AML-193 (cell line): ENCODE measurements at places on chromosomes 1 and 21.

GRCh38 chr1:157096881-157097280 lies 2.7 kb downstream of the ETV3L start:
- no peak for DNase-seq

GRCh38 chr1:199218065-199218464 lies 579.2 kb downstream of the PTPRC start:
- no peak for DNase-seq

DNA sequence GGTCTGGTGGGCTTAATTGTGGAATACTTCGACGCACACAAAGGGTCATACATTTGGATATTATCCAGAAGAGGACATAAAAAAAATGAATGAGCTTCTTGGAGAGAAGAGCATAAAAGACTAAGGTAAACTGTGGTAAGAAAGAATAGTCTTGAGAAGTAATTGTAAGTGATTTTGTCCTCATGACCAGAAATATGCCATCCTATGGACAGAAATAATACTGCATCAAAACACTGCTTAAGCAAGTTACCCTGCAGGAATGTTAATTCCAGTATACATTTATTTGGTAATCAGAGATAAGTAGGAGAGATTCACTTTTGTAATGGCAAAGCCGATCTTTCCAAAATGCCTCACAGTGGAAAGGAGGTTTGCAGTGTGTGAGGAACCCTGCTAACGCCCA lies 111.9 kb downstream of the NRIP1 start:
- DNase-seq, result no peak

DNA sequence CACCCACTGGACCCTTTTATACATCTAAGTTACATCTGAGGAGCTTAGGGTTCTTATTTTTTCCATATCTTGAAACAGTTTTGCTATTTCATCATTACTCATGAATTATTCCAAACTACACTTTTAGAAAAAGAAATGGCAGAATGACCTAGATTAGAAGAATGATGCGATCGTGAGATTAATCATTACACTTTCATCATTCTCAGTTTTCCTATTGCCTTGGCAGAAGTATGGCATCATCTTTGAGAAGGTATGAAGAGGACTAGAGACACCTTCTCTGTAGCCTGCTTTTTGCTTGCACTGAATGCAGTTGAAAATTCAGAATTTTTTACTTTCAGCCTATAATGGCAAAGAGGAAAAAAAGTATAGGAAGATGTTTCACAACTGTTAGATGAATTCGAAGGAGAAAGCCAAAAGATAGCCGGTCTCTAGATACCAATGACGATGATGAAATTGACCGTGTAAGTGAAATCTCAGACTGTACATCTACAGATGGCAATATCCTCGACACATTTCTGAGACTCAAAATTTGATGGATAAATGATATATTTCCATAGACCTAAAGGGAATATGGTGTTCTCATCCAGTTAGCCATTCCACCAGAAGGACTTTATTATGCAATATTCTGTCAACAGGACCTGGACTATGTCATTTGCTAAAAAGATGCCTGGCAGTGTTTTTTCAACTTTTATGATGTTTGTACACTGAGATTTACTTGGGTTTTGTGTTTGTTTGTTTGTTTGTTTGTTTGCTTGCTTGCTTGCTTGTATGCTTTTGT lies 191.8 kb downstream of the TOMM20 start:
- DNase-seq, result no peak

- DNase-seq, result no peak
Measured at GRCh38 chr1:39452081-39452480, 39.4 kb upstream of the BMP8A start.

DNA sequence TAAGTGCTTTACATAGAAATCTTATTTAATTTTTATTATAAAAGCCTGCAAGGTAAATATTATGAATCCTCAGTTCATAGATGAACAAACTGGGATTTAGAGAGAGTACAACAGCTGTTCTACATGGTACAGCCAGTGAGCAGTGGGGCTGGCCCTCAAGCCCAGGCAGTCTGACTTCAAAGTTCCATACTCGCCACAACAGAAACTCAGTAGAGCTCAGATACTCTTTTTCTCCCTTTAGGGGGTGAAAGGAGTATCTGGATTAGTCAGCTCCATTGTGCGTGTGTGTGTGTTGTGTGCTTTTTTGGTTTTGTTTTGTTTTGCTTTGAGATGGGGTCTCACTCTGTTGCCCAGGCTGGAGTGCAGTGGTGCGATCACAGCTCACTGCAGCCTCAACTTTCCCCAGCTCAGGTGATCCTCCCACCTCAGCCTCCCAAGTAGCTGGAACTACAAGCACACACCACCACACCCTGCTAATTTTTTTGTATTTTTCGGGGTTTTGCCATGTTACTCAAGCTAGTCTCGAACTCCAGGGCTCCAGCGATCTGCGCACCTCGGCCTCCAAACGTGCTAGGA lies 378.5 kb downstream of the SMYD3 start:
- DNase-seq, result no peak

DNA sequence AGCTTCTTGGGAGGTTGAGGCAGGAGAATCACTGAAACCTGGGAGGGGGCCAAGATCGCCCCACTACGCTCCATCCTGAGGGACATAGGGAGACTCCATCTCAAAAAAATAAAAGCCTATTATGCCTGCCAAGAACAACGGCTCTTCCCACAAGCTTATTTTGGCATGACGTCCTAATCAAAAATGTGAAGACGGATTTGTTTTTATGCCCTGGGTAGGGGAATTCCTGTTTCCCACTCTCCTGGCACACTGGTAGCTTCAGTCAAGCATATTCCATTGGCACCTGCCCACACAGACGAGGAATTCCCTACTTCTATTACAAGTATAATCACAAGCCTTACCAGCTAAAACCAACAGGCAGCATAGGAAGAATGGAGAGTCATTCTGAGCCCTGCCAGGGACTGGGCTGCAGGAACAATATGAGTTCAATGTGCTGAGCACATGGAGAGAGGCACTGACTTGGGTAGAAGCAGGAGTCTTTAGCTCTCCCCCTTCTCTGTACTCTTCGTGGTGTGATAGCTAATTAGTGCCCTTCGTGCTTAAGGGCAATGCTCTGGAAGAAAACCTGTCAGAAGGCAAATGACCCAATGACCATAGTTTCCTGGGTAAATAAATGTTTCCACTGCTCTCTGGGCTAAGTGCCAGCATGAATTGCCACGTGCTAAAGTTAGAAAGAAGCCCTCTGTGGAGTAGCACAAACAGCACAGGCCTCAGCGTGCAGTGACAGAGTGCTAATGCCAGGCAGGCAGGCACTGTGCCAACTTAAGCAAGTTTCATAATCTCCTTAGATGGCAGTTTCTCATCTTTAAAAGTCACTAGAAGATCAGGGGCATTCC lies 16.8 kb downstream of the TNFSF4 start:
- peak; percentile 56 for DNase-seq

DNA sequence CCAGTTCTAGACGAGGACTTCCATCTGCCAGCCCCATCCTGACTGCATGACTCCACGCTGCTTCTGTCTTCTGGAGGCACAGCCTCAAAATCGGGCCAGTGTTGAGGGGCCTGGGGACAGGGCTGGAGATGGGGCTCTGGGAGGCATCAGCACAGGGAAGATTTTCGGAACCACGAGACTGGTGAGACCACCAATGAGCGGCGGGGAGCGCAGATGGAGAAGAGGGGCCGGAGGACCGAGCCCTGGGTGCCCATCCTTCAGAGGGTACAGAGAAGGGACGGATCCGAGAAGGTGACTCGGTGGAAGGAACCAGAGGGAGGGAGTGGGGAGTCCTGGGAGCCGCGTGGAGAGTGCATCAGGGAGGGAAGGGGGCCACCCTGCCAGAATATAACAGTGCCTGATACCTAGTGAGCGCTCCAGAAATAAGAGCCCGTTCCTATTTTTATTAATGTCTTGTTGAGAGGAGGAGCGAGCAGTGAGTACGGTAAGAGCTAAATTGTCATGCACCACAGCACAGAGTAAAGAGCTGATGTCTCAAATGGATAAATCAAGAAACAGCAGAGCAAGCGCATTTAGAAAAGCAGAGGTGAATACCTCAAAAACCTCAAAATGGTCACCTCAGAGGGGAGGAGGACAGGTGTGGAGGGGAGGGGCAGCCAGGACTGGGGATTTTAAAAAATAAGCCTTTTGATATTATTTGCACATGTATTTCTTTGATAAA lies 26.2 kb upstream of the KIF26B start:
- DNase-seq, result no peak

DNA sequence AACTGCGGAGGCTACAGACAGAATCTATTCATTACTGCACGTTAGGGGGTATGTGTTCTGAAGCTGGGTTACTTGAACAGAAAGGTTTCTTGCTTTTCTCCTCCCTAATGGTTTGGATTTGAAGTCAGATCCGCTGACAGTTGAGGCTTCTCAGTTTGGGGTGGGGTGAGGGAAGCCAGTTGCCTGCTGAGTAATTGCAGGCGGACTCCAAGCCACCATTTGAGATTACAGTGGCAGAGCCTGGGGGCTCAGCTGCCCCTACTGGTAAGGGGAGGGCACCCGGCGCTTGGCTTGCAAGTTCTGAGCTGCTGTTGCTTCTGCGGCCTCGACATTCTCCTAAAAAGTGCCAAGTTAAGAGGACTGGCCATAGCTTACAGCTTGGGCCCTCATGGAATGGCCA lies 2.0 kb downstream of the GRHL3 start:
- no peak for DNase-seq

DNA sequence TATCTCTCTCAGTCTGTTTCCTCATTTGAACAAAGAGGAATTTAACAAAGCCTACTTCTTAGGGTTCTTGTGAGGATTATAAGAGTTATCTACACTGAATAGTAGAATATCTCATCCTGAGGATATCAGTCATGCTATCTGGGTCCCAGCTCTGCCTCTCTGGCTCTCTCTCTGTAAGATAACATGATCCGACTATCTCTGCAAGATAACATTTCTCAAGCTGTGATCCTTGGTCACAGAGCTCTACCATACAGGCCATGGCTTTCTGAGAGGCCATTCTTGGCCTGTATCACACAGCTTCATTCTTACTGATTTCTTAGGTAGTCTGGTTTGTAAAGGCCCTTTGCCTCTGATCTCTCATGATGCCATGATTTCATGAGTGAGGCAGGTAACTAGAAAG lies 71.0 kb upstream of the TRABD2B start:
- DNase-seq, result no peak

- DNase-seq, result no peak
Measured at GRCh38 chr1:59249396-59250137, 47.3 kb upstream of the FGGY start.

DNA sequence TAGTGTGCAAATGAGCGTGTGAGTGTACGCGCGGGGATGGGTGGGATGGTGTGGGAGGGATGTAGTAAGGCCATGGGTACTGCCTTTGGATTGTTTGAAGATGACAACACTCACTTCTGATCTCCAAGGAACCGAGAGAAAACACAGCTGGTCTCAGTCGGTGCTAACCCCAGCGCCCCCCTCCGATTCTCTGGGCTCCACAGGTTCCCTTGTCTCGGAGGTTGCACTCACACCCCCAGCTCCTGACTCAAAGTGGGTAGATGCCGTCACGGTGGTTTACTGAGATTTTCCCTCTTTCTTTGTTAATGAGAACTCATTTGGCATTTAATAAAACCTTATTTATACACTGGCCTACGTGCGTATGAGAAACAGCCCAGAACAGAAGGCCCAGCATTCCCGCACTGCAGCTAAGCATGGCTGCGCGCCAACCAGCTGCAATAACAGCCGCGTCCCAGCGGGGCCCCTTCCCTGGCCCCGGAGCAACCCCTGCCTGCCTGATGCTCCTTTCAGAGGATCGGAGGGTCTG lies 25.8 kb downstream of the ABCA4 start:
- no peak for DNase-seq

GRCh38 chr1:223834660-223835263 lies 11.0 kb downstream of the TP53BP2 start:
- DNase-seq, result no peak

GRCh38 chr1:117630423-117630998 lies 24.7 kb downstream of the TENT5C start:
- DNase-seq, result no peak

- DNase-seq, result no peak
Measured at GRCh38 chr1:214037468-214037867, 49.7 kb downstream of the PROX1 start.

DNA sequence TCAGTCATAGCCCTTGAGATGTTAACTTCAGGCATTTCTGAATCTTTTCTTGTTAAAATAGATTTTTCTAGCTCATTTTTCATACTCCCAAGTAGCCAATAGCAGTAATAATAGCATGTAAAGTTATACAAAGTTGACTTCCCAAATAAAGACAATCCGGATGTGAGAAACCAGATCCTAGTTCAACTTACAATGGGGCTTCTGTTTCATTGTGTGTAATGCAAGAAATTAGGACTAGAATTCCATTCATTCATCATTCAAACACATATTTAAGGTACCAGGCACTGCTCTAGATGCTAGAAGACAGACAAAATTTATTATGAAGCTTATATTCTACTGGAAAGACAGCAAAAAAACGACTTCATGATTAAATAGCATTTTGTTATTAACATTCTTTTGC lies 240.3 kb downstream of the OLFM3 start:
- no peak for DNase-seq

DNA sequence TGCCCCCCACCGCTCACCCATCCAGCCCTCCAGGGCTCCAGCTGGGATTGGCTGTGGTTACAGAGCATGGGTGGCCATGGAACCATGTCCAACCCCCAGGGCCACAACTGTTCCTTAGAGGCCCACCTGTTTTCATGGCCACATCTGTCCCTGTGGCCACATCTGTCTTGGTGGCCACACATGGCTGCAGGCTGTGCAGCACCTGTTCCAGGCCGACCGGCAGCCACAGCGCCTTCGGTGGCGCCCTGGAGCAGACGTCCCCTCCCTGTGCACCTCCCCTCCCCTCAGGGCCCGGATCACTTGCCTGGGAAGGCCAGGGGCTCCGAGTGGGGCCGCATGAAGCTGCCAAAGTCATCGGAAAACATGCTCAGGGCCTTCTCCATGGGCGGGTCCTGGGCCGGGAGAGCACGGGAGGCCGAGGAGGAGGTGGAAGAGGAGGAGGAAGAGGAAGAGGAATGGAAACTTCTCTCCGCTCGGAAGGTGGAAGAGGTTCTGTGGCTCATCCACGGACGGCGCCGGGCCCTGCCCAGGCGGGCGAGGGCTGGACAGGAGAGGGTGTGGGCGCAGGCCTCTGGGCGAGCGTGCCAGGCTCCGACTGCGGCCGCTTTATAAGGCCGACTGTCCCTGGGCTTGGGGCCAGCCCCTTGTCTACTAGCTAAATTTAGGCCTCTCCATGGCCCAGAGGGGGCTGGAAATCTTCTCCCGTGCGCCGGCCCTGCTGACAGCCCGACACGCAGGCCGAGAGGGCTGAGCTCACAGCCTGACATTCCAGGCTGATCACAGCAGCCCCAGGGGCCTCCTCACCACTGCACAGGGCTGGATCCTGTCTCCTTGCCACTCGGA lies at the start of gene HSPB7:
Gene HSPB7 (minus strand): TSS at position 583 of the 843 bp plus-strand sequence. CDS start 80 bp downstream, at position 503.
- DNase-seq, result no peak

- DNase-seq, result no peak
Measured at GRCh38 chr1:112982853-112983536, 27.0 kb upstream of the SLC16A1 start.

GRCh38 chr1:192530254-192530653 lies 45.3 kb upstream of the RGS1 start:
- DNase-seq, result no peak

- DNase-seq, result no peak
Measured at GRCh38 chr1:3656450-3657095, 4.3 kb downstream of the TP73 start.
